NCI-H1930 (cell line): ENCODE measurements at places on chromosomes 3 and 15.

GRCh38 chr15:40142428-40142827, 18.4 kb upstream of the BUB1B start:
- DNase-seq: no peak

DNA sequence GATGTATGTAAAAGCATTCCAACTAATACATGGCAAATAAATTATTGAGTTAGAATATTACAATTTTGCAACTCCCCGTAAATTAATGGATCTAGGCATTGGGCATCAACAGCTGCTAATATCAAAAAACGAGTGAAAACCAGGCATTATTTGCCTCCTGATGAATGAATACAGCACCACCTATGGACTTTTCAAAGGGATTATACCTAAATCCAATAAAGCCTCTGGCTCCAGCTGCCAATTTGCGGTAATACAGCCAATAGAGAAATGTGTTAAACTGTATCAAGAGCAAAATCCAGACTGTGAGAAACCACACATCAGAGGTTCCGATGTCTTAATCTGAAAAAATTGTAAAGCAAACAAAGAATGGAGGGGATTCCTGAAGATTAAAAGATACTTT, 16.3 kb upstream of the A4GNT start:
- DNase-seq: no peak

DNA sequence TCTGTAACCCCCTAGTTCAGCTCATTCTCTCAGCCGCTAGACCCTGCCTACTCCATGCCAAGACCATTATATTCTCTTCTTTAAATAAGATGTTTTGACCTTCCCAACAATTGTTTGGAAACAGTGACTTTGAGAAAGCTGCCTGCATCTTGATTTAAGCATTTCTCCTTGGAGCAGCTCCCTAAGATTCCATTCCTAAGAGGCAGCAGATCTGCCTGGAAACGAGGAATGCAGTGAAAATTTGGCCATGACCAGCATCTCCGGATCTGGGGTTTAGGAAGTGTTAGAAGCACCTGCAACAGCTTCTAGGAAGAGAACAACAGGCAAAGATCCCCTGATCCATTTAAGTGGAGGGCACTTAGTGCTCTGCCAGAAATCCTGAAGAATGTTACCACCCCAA, 235.7 kb downstream of the NTRK3 start:
- DNase-seq: no peak

DNA sequence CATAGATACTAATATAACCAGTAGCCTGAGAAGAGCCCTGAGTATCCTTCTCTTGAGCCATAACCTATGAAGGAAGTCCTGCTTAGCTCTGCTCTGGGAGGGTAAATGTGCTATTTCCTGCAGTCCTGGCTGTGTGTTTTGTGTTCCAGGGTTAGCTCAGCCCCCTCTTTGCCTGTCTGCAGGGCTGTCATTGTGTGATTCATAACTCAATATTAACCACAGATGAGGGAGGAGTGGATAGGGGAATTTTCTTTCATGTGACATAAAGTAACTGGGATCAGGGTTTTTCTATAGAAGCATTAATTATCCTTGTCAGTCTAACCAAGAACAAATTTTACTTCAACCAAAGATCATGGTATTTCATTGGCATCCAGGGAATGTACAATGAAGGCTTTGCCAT, 183.3 kb upstream of the ZBTB20 start:
- DNase-seq: no peak

DNA sequence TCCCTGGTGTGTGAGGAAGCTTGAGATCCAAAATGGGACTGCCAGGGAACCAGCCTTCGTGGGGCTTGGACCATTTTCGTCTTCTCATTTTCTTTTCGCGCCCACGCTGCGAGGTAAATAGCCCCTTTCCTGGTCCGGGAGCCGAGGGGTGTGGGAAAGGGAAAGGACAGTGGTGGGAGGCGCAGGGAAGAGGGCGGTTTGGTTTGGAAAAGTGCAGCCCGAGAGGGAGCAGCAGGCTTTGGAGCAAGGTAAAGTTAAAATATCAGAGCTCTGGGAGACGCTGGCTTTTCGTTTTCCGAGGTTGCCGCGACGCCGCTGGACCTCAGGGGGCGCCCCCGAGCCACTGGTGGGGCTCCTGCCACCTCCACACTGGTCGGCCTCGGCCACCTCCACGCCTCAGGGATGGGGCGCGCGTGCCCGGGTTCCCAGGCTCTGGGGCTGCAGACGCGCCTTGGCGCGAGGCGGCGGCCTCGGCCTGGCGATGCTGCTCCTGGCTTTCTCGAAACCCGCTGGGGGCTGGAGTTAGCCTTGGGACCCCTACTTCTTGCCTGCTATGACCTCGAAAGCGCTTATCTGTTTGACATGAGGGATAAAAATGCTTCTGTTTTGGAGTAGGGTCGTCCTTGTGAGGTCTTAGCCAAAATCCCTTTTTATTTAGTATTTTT, 3.2 kb downstream of the PTPRG start:
- DNase-seq: no peak

GRCh38 chr15:51833772-51834171, 4.3 kb downstream of the TMOD3 start:
- no peak for DNase-seq

GRCh38 chr3:32256206-32256605, 17.7 kb downstream of the CMTM8 start:
- no peak for DNase-seq

DNA sequence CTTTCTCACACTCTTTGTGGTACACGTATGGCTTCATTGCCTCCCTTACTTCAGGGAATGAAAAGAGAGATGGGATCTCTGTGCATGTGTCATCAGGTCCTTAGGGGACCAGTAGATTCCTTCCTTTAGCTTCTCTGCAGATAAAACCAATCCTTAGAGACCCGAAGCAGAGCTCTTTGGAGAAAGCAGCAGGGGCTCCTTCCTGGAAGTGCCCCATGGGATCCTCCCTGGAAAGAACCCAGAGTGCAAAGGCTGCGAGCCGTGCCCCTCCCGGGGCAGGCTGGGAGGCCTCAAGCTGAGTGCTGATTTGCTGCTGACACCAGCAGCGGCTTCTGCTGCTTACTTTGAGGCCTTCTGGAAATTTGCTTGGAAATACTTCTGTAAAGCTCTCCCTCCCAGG, 328.6 kb upstream of the RGMA start:
- DNase-seq: no peak

GRCh38 chr3:152204218-152204617, 64.5 kb upstream of the MBNL1 start:
- no peak for DNase-seq

DNA sequence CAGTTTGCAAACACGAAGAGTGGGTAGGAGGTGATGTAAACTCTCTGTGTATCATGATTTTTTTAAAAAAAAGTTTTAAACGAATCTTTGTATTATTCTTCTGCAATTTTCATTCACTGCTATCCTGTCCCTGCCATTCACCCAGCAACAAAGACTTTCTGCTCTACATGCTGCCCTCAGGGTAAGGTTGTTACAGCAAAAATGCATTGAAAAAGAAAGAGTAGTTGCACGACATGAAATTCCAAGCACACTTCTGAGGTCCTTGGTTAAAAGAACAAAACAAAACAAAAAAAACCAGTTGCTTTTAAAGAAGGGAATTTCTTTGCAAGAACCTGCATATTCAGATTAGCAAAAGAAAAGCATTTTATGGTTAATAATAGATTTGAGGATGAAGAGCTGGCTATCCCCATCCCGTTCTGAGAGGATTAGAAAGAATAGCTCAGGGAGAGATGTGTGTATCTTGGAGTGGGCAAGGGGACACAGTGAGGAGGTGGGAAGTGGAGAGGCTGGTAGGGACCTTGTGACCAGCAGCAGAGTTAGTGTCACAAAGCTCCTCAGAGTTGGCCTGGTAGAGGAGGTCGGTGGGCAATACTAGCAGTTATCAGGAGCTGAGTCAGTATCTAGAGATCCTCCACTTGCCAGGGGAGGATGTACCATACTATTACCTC, 290.8 kb downstream of the NEK10 start:
- DNase-seq: no peak

GRCh38 chr3:134008630-134009156, 21.0 kb downstream of the SLCO2A1 start:
- no peak for DNase-seq

GRCh38 chr3:126357295-126358037, at the start of gene KLF15:
TSS of gene KLF15 (minus strand) at chr3:126357408. CDS start at chr3:126352922, 4,486 bp downstream.
- DNase-seq: peak; percentile 81

DNA sequence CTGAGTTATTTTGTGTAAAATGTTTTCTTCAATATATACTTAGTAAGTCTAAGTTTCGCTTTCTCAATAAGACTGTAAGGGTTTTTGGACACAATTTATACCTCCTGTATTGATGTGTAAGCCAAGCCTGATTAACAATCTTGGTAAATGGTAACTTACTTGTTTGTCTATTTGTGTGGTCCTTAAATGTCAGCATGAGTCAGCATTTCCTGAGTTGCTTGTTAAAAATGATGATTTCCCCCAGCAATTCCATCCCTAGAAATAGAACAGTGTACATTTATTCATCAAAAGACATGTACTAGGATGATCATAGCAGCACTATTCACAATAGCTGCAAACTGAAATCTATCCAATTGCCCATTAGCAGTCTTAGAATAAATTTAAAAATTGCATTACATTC, 53.4 kb upstream of the LRIG1 start:
- no peak for DNase-seq

DNA sequence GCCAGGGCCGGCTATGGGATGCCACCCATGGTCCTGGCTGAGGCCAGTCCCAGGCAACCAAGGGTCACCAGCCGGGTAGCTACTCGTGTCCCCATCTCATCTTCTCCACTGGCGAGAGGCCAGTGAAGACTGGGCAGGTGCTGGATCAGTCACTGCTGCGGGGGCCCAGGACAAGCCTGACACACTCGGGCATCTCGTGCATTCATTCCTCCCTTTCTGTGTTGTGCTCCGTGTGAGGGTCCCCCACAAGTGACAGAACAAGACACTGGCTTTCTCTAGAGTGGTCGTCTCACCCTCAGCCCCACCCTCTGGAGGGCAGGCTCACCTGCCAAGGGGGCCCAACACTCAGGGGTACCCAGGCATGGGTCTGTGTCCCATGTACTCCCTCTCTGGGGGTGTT, 48.4 kb downstream of the ROPN1B start:
- no peak for DNase-seq

DNA sequence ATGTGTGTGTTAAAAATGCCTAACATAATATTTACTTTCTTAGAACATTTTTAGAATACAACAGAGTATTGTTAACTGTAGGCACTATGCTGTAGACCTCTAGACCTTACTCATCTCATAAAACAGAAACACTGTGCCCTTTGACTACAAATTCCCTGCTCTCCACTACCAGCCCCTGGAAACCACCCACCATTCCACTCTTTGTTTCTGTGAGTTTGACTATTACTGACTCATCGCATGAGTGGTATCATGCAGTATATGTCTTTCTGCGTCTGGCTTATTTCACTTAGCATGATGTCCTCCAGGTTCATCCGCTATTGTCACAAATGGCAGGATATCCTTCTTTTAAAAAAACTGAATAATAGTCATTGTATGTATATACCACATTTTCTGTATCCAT, 216.7 kb upstream of the CFAP20DC start:
- DNase-seq: no peak

DNA sequence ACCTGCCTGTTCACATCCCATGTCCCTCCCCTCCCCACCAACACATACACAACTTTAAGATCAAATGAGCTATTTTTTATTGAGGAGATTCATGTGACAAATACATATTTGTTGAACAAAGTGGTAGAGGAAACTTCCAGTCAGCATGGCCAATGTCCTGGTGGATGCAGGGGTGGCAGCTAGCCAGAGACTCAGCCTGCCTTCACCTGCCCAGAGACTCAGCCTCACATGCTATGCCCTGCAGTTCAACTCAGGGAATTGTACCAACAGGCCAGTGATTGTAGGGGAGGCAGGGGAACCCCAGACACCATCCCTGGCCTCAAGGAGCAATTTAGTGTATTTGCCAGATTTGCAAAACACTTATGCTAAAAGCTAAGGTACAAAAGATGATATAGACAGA, 136.6 kb downstream of the OPA1 start:
- DNase-seq: no peak

DNA sequence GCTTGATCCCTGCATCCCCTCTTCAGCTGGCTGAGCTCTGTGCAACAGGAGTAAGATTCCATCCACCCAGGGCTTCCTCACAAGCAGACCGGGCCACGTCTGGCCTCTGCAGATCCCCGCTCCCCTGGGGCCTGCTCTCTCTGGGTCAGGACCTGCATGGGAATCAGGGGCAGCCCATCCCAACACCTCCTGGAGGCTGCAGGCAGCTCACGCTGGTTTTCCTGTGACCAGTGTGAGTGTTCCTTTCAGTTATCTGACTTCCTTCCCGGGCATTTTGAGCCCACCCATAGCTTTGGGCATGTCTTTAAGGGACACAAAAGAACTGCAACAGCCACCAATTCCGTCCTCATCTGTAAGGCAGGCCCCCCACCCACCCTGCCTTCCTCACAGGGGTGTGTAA, 16.3 kb downstream of the NUP210 start:
- DNase-seq: no peak

GRCh38 chr15:65421360-65422215, 1.2 kb downstream of the IGDCC4 start:
- no peak for DNase-seq

DNA sequence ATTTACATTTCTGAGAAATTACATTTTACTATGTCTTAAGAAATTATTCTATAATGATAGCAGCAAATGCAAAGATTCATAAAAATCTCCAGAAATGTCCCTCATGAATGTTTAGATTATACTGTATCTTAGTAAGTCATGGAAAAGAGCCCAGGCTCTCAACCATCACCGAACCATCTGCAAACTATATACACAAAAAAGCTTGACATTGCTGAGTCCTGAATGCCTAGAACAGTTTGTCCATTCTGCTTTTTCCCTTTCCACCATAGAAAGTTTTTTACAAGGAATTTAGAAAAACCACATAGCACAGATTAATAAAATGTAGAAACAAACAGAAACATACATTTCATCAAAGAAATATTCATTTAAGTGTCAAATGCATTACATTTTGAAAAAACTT, 83.6 kb downstream of the MYO9A start:
- no peak for DNase-seq

- DNase-seq: no peak
Measured at GRCh38 chr3:162970292-162970691, 1473.7 kb downstream of the OTOL1 start.

DNA sequence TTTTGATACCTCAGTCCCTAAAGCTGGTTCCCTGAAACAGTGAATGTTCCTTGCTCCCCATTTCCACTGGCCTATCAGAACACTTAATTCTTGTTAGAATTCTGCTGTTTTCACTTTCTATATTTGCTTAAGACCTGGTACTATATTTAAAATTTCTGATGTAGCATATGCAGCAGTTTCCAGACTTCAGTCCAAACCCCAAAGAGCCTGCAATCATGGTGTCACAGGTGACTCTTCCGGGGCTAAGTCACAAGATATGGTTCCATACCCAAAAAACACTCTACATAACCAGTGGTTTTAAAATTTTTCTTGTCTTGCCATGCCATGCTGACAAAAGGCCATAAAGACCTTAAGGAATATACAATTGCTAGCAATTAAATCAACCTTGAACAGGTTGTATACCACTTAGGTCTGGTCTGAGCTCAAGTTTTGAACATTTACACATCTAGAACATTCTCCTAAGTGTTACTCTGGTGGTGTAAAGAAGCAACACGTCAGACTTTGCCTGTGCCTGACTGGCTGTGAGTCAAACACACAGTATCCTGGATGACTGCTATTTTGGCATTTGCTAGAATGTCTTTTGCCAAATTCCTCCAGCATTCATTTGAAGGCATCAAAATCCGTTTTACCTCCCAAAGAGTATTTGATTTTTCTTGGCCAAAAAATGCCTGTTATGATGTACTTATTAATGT, 160.0 kb downstream of the FRMD5 start:
- DNase-seq: no peak
